ENCODE measurements at places on chromosomes 3 and 15.
A peak's percentile ranks its signal among the peaks of the same experiment; 100 is the strongest.

DNA sequence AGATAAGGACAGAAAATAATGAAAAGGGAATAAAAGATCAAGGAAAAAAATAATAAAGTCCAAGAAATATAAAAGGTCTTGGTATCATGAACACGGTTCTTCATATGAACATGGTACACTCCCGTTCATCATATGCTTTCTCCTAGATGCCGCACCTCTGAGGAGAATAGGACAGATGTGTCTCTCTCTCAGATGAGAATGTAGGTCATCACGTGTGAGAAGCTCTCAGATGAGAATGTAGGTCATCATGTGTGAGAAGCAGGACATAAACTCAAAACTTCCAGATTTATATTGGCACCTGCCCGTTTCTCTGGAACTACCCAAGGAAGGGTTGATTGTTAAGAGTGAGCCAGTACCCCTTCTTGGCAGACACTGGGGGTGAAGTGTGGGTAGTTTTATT lies 29.9 kb upstream of the IQCF6 start:
- DNase-seq = no peak

DNA sequence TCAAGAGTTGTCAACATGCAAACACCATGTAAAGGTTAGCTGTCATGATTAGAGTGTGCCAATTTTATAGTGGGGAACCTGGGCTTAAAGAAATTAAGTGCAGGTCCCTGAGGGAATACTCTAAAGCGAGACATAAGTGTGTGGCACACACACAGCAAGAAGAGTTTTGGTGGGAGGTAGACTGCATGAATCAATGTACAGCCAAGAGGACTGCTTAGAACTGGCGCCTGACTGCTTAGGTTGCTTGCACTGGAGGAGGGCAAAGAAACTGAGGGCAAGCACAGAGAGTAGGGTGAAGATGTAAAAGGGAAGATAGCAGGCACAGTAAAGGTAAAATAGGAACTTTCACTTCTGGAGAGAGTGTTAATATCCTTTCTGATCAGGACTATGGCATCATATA lies 184.9 kb downstream of the SOX2 start:
- DNase-seq = no peak

DNA sequence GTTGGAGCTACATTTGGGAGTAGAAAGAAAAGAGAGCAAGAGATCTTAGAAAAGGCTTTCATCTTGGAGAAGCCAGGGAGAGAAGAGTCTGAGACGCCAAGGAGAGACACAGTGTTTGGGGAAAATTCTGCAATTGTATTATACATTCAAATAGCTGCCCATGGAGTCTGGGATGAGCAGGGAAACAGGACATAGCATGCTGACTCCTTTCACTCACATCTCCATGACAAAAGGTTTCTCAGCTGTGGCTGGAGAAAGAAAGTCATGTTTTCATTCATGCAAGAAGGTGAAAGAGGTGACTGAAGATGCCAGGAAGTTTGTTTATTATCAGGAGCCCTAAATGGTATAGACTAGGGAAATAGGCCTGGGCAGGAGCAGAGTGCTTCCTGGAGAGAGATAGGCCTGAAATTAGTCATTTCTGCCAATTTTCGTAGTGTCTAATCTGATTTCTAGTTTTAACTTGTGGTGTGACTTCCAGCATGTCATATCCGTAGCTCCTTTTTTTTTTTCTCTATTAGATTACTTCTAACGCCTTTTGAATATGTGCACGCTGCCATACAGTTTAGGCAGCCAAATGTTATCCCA lies 34.1 kb downstream of the ACP3 start:
- DNase-seq = peak; percentile 36

- no peak for DNase-seq
These were observed 144.7 kb upstream of the ANKRD28 start for GRCh38 chr3:15942462-15942861.

DNA sequence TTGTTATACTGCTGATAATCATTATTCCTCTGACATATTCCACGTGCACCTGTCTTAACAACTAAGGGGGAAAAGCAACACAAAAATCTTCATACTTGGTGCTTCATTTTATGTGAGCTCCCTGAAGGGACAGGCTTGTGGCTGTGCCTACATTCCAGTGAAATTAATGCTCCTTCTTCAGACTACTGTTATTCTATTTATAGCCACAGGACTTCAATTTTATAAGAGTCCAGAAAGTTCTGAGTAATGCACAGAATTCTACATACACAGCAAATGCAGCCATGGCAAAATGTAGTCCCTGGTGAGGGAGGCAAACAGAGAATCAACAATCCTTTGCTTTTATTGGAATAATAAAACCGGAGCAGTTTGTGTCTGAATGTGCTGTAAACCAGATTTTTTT lies 417.1 kb downstream of the RBMS3 start:
- DNase-seq = no peak

DNA sequence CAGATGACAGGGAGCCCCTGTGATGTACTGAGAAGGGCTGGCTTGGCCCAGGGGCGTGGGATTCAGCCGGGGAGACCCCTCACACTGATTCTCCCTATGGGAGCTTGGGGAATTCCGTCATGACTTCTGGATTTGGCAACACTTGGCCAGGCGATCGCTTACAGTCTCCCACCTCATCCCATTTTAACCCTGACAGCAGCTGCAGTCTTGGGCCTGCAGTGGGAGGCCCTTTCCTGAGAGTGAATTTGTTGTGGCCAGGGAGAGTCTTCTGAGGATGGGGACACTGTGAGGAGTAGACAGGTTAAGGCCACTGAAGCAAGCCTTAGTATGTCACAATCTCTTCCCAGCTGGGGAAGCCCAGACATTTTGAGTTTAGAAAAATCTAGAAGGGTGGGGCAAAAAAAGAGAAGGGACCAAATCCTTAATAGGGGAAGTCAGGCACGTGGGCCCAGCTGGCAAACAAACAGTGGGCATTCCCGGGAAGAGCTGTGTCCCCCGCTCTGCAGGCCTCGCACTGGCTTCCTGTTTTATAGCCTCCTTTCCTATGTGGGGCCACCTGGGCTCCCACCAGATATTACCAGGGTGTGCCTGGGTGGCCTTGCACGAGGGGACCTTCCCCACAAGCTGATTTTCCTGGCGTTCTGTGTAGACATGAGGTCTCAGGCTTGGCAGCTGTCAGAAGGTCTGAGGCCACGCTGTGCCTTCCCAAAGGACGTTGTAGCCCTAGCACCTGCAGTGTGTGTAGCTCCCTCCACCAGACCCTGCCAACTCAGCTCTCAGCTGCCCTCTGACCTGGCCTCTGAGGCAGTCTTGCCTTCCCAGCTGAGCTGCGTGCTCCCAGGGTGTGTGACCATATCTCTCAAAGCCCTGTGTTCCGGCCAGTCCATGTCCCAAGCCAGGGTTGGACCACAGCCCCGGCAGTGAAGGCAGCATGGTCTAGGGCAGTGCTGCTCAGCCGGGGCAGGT lies 64.5 kb downstream of the FEM1B start:
- DNase-seq = no peak

- no peak for DNase-seq
These were observed 47.6 kb downstream of the SLMAP start for GRCh38 chr3:57803647-57804081.

DNA sequence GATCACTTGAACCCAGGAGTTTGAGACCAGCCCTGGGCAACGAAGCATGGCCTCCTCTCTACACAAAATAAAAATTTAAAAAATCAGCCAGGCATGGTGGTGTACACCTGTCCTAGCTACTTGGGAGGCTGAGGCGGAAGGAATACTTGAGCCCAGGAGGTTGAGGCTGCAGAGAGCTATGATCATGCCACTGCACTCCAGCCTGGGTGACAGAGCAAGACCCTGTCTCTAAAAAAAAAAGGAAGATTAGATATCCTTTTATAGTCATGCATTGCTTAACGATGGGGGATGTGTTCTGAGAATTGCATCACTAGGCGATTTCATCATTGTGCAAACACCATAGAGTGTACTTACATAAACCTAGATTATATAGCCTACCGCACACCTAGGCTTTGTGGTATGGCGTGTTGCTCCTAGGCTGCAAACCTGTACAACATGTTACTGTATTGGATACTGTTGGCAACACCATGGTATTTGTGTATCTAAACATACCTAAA lies 12.6 kb downstream of the ALAS1 start:
- DNase-seq = no peak

DNA sequence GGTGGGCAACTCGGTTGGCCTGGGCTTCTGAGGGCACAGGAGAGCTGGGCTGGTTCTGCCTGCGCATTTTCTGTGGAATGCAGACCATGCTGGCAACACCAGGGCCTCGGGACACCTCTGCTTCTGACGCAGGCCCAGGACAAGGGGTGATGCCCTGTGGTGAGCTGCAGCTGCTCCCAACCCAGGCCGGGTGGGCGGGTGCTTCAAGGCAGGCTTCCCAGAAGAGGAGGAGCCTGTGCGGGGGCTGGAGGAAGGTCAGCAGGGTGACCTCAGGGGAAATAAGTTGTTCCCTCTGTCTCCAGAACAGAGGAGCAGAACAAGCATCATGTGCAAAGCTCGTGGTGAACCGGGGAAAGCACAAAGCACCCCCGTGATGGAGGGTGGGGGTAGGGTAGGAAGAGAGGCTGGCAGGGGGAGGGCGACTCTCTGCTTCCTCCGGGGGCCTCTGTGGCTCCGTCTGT lies 11.0 kb upstream of the PLXNA1 start:
- DNase-seq = peak; percentile 56

DNA sequence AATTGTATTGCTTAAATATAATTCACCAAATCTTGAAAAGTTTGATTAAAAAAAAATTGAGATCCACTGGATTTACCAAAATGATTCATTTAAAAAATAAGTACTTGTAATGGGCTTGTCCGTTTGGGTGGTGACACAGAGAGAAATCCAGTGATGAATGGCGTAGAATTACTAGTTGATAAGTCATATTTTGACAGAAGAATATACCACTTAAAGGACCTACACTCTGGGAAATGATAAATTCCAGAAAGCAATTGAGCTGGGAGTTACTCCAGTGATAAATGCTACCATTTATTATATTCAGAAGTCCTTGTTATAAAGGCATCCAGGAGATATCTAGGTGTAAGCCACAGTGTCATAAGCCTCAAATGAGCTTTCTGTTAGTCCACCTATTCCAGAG lies 141.8 kb upstream of the CFAP20DC start:
- DNase-seq = no peak

DNA sequence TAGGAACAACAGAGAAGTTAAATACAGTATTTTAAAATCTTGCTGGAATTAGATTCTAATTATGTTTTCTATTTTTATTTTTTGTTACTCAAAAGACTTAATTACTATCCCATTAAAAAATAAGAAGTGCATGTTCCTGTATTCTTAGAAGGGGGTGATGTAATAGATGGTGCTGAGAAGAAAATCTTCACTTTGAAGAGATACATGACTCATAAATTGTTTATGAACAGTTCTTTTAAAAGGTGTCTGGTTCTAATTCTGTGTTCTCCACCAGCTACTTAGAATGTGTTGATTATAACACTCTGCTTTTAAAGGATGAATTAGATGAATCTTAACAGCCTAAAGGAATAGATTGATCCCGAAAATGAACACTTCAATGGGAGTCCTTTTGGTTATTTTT lies 8.2 kb downstream of the RCN2 start:
- DNase-seq = no peak

- peak; percentile 44 for DNase-seq
These were observed 47.0 kb upstream of the SELENOK start for GRCh38 chr3:53938645-53939044.

DNA sequence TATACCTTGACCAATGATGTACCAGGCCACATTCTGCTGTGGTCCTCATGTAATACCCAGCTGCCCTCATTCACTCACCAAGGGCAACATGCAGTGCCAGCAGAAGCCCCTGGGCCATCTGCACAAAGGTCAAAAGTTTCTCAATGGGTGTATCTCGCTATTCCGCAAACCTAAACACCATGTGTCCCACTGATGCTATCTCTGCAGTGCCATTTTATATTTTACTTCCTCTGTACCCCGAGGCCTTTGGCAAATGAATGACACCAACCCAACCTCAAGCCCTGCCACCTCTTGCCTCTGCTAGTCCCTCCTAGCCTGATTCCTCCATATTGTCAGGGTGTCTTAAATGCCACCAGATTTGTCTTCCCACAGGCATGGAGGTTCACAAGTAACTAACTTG lies 59.2 kb downstream of the AAGAB start:
- DNase-seq = no peak

- DNase-seq = no peak
These were observed 4.3 kb downstream of the ZNF592 start for GRCh38 chr15:84752700-84753099.

- DNase-seq = no peak
These were observed 345.7 kb upstream of the UMPS start for GRCh38 chr3:124384527-124384926.

GRCh38 chr3:126166009-126166408 lies 14.4 kb downstream of the ALDH1L1 start:
- DNase-seq = no peak

DNA sequence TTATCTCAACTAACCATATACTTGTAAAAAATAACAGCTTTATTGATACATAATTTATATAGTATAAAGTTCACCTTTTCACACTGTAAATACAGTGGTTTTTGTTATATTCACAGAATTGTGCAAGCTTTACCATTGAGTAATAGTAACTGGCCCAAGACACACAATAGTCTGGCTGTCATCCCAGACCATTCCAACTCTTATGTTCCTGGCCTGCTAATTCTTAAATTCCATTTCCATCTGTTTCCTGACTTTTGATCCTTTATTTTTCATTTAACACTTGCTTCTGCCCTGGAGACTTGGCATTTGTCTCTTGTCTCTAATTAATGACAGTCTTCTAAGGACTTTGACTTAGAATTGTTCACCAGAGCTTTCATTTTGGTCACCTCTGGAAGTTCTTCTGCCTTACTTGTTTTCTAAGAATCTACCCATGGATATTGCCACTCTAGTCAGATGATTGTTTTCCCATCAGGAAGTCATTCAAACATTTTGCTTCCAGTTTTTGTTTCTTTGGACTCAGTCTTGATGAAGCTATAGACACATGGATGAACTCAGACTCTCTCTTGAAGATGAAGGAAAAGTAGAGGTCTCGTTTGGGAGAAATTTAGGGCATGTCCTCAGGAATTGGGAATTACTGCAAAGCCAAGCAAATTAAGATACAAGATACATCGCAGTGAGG lies 27.2 kb upstream of the PLSCR4 start:
- no peak for DNase-seq

- DNase-seq = no peak
These were observed 333.8 kb upstream of the UMPS start for GRCh38 chr3:124396339-124396950.

- DNase-seq = peak; percentile 74
These were observed 18.1 kb downstream of the CSPG4 start for GRCh38 chr15:75694241-75695182.

DNA sequence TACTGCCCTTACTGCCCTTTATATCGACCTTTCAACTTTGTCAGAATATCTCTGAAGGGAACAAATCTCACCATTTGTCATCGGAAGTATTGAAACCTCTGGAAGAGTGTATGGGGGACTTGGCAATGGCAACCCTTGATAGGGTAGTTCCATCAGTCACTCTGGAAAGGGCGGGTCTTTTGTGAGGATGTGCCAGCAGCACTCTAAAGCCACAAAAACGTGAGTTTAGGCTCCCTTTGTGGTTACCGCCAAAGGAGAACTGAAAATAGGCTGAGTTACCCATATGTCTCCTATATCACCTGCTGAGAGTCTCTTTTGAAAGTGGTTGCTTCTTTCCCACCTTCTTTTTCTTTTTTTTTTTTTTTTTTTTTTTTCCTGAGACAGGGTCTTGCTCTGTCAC lies 296.8 kb upstream of the CHRM5 start:
- no peak for DNase-seq
